NCI-H69 (cell line): ENCODE measurements at places on chromosomes 4 and X.

DNA sequence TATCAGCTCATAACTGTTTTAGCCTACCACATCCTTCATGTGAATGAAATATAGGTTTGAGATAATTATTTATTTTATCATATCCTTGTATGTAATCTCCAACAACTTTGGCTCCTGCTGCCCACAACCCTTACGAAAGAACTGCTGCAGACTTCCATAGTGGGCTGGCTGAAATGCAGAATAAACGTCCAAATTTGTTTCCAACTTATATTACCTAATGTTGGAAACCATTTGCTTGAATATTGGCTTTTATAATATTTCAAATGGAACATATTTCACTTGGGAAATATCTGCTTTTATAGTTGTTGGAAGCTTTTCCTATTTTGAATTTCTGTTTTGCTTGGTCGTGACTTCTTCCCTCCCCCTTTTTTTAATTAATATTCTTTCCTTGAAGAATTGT, 45.0 kb upstream of the ITM2A start:
- DNase-seq = no peak

DNA sequence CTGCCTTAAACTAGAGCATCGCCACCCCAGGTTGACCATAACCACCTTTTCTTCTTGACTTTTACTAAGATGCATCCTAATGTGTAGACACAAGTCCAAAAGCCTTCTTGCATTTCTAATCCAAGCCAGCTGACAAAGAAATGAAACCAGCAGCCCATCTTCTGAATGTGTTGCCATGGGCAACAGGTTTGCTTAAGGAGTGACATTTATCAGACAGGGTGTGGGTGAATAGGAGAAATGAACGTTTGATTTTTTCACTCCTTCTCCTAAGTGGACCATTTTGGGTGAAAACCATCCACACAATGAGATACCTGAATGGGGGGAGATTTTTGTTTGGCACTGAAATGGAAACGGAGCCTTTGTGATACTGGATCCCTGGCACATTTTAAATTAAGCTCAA, 72.7 kb upstream of the C4orf50 start:
- DNase-seq = no peak

DNA sequence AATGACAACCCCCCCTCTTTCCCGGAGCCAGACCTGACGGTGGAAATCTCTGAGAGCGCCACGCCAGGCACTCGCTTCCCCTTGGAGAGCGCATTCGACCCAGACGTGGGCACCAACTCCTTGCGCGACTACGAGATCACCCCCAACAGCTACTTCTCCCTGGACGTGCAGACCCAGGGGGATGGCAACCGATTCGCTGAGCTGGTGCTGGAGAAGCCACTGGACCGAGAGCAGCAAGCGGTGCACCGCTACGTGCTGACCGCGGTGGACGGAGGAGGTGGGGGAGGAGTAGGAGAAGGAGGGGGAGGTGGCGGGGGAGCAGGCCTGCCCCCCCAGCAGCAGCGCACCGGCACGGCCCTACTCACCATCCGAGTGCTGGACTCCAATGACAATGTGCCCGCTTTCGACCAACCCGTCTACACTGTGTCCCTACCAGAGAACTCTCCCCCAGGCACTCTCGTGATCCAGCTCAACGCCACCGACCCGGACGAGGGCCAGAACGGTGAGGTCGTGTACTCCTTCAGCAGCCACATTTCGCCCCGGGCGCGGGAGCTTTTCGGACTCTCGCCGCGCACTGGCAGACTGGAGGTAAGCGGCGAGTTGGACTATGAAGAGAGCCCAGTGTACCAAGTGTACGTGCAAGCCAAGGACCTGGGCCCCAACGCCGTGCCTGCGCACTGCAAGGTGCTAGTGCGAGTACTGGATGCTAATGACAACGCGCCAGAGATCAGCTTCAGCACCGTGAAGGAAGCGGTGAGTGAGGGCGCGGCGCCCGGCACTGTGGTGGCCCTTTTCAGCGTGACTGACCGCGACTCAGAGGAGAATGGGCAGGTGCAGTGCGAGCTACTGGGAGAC, 1.6 kb downstream of the PCDH10 start:
- peak; percentile 38 for DNase-seq

GRCh38 chr4:40918330-40918729, 168.6 kb downstream of the NSUN7 start:
- no peak for DNase-seq

- DNase-seq = peak; percentile 8
These were observed 42.1 kb upstream of the ANKRD50 start for GRCh38 chr4:124754681-124755080.

- DNase-seq = no peak
These were observed 1.8 kb downstream of the SFRP2 start for GRCh38 chr4:153787061-153787560.

DNA sequence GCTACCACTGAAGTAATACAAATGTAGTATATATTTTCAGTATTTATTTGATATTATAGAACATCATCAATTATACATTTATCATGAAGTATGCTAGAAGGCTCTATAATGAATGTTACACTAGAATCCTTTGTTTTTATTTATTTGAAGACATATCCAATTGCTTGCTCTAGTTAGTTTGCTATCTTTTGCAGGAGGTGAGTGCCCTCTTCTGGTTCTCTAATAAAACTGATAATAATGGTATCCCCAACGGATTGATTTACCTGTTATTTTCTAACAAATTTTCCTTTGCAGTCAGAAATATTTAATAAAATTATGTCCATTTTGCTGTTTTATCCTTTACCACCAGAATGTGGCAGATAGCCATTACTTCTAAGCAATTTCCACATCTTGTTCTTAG, 274.3 kb upstream of the TACR3 start:
- peak; percentile 42 for DNase-seq

DNA sequence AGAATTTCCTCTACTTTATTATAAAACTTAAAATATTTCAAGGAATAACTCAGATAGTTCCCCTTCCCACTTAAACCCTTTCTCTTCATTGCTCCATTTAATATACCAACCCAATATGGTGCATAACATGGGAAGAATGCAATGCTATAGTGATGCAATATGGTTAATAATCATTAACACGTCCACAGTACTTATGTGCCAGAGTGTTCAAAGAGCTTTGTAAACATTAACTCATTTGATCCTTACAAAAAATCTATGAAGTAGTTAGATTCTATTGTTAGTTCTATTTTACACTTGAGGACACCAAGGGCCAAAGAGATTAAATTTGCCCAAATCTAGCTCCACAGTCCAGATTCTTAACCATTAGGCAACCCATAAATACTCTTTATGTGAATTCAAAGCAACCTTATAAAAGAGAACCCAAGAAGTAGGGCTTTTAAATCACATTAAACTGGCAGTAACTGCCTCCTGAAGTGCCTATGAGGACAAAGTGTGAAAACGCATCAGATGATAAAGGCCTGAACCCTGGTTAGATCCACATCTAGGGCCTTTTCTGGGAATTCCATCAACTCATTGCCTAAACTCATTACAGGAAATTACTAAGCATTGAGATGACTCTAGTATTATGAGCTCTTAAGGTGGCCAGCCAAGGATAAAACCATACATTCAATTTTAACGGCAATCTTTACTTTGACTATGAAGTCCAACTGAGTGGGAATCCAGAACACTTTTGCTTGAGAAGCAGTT, 94.3 kb downstream of the AREG start:
- DNase-seq = no peak

DNA sequence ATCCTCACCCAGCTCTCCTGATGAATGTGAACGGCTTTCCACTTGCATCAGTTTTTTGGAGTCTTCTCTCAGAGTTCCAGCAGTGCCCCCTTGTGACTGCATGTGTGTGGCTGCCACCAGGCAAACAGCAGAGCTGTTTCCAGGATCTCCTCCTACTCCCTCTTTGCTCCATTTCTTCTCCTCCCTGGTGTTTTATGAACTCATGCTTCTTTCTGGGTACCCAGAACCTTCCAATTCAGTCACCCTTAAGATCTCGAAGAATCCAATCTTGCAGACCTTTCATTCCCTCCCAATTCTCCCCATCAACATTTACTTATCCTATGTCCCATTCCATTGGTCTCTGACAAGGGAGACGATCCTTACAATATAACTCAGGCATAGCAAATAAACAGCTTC, 6.8 kb upstream of the TCEANC start:
- DNase-seq = peak; percentile 70

GRCh38 chr4:1416051-1416947, 10.1 kb upstream of the NKX1-1 start:
- DNase-seq = no peak

DNA sequence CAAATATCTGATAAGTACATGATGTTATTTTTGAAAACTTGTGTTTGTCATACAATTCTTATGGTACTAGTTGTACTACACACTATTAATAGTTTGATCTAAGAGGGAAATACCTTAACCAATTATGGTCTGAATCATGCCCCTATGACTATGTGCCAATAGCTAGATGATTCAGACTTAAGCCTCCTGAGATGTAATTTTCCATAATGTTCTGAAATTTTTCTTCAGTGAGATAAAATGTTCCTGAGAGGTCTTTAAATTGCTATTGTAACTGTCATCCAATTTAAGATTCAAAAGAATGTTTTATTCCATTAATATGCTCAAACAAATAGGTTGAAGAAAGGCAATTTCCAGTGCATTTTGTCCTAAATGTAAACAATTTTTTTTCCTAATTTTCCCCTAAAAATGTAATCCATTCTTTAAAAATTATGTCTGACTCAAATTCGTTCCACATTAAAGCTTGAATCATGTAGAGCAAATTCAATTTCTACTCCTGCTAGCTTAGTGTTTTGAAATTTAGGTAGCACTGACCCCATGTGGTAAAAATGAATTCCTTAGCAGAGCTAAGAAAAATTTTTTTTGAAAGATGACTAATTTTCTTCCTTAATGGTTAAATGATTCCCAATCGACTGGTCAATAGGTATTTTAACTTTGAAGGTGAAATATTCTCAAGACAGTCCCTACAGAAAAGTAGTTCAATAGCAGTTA, 49.1 kb downstream of the APOOL start:
- peak; percentile 0 for DNase-seq

- no peak for DNase-seq
These were observed 97.4 kb downstream of the PJA1 start for GRCh38 chrX:69067841-69068240.

GRCh38 chr4:15348236-15348635, 79.6 kb upstream of the C1QTNF7 start:
- DNase-seq = no peak

DNA sequence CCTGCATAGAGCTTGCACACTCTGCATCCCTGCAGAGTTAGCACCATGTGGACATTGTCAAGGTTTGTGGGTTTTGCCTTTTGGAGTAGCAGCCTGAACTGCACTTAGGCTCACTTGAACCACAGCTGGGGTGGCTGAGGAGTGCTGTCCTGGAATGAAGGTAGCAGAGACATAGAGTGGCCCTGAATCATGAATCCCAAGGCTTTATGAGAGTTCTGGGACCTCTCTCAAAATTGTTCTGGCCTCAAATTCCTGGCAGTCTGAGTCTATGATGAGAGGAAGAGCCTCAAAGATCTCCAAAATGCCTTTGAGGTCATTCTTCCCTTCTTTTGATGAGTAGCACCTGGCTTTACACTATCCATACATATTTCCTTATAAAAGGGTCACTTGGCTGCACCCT, 37.1 kb upstream of the ADH1C start:
- no peak for DNase-seq

GRCh38 chr4:13903061-13903460, 275.5 kb upstream of the BOD1L1 start:
- no peak for DNase-seq

DNA sequence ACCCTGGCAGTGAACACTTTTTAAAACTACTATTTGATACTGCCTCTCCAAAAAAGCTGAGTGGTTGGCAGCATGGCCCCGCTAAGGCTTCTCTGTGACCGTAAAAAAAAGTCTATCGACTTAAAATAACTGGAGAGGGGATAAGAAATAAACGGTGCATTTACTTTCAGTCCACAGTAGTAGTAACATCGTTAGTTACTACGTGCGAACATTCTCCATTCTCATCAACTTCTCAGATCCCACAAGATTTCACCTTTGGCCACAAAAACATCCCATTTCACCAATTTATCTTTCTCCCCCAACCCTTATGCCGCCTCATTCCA, 524 bp upstream of the EXOSC9 start:
- no peak for DNase-seq

GRCh38 chr4:4689694-4690440, 148.0 kb upstream of the STX18 start:
- DNase-seq = no peak

DNA sequence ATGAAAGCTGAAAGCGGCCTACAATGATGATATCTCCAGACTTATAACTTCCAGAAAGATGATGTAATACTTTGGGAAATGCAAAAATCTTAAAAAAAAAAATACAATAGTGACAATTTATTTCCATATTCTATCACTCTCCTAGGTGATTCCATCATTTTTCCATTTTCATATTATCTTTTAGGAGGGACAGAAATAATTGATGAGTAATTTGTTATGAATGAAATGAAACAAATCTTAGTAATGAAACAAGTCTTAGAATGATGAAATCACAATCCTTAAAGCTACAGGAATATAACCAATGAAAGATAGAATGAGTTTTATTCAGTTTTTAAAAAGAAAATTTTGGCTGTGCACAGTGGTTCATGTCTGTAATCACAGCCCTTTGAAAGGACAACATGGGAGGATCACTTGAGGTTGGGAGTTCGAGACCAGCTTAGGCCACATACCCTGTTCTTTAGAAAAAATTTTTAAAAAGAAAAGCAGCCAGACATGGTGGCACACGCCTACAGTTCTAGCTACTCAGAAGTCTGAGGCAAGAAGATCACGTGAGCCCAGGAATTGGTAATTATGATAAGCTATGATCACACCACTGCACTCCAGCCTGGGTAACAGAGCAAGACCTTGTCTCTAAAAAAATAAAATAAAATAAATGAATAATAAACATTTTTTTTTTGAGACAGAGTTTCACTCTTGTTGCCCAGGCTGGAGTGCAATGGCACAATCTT, 21.7 kb downstream of the CLOCK start:
- no peak for DNase-seq

GRCh38 chr4:112329672-112330375, 32.7 kb downstream of the ALPK1 start:
- no peak for DNase-seq

GRCh38 chr4:55553441-55554201, 6.9 kb upstream of the CLOCK start:
- peak; percentile 3 for DNase-seq

- peak; percentile 90 for DNase-seq
These were observed at the start of gene STX18 for GRCh38 chr4:4541661-4542570. TSS of gene STX18 (minus strand) at chr4:4542048. CDS start at chr4:4541964, 84 bp downstream.

- DNase-seq = no peak
These were observed 4.3 kb downstream of the CLGN start for GRCh38 chr4:140423106-140423505.

GRCh38 chrX:5672099-5672498, 556.6 kb downstream of the NLGN4X start:
- DNase-seq = no peak

- no peak for DNase-seq
These were observed 165.4 kb upstream of the LDB2 start for GRCh38 chr4:17063888-17064287.

- DNase-seq = no peak
These were observed 1911.5 kb upstream of the AGA start for GRCh38 chr4:179353786-179354185.

DNA sequence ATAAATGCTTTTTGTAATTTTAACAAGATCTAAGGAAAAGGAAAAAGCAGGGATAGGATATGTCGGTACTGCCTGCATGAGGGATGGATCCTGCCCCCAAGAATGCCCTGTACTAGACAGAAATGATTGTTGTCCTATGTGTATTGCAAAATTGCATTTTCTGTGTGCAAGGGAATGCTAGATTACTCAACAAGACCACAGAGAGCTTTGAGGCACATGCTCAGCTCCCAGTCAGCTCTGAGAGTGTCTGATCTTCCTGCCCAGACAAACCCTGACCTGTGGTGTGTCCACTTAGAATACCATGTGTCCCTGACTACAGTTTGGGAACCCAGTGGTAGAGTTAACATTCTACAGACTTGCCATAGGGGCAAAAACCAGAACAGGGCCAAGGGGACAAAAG, 129.2 kb upstream of the PAK3 start:
- no peak for DNase-seq
